ENCODE measurements at places on chromosomes 11 and 22. TPM values are rescaled to one million over a fixed set of nuclear protein-coding genes. Genes with fewer than 3 reads are reported as not detected.

DNA sequence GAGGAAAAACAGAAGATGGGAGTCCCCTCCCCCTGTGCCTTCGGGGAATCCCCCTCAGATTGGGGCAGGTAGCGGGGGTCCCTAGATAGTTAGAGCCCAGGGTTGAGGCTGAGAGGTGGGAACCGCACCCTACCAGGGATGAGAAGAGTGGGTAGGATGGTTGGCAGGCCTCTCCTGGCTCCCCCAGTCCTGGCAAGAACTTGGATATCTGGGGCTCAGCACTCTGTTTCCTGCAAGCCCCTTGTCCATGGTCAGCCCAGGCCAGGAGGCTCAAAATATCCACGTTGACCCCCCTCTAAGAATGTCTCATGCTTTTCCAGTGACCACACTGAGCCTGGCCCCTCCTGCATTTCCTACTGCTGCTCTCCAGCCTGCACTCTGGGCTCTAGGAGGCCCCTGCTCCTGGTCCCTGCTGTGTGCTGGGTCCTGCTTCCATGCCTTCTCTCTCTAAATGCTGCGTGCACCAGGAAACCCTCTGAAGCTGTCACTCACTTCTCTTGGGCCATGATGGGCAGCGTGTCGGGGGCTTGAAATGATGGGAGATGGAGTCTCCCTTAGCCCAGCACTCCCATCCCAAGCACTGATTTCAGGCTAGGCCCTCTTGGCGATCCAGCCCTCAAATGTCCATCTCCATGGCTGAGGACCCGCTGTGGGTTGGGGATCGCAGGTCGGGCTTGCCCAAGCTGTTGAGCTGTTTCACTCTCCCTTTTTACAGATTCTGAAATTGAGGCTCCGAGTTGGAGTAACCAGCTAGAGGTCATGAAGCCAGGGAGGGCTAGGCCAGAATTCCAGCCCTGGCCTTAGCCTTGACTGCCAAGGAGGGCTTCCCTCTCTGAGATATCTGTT is 2.0 kb downstream of the MAP3K11 start:
- no peak for DNase-seq
- no peak overlapping the region for H3K4me3 ChIP-seq
- no peak overlapping the region for H3K27ac ChIP-seq

Gene TUBA8
- total RNA-seq = 0.89 TPM

Gene PTPRCAP
- not detected for total RNA-seq

DNA sequence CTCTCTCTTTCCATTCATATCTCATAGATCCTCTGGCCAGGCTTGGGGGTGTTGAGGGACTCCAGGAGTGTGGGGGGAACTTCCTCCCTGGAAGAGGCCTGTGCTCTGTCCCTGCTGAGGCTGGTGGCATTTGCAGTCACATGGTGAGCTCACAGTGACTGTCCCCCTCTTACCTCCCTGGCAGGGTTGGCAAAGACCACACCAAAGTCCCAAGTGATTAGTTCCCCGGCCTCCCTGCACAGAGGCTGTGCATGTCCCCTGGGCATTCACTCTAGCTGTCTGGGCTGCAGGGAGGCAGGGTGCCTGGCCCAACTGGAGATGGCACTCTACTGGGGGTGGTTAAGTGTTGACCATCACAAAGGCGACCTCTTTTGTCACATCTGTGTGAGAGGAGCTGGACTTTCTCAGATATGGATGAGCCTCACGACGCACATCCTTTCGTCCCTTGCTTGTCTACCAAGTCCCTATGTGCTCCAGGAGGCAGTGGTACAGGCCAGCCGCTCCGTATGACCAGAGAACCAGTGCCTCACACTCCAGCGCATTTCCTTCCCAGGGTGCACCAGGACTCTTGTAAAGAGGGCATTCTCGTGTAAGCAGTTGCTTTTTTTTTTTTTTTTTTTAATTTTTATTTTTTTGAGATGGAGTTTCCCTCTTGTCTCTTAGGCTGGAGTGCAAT is 8.8 kb downstream of the TANGO2 start:
- no peak overlapping the region for H3K4me3 ChIP-seq
- no peaks in the 10 kb centered on the region for H3K4me1 ChIP-seq
- no peaks in the 10 kb centered on the region for H3K36me3 ChIP-seq
- no peaks in the 10 kb centered on the region for H3K27me3 ChIP-seq
- no peak for DNase-seq

Gene LARGE1
- total RNA-seq = 23.2 TPM

DNA sequence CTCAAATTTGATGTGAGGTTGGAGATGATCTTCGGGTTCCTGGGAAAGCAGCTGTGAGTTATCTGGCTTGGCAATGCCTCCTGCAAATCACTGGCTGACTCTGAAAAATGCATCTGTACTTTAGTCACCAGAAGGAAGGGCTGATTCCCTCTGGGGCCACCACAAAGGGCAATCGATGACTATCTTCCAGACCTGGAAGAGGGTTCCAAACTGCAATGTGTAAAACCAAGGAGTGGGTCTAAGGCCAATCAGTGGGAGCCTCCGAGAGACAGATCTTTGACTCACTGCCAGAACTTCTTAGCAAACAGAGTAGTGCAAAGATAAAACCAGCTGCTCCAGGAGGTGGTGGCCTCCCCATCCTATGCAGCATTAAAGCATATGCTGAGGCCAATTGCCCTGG is 29.1 kb upstream of the PAK1 start:
- DNase-seq = no peak
- no peaks in the 10 kb centered on the region for H3K36me3 ChIP-seq
- no peak overlapping the region for H3K27ac ChIP-seq
- H3K27me3 ChIP-seq = no peaks in the 10 kb centered on the region

- H3K4me3 ChIP-seq = no peak overlapping the region
- 0 out of 2 replicates have a peak, but pooled peaks cover 2% of the 10 kb centered on the region for H3K4me1 ChIP-seq
- no peak for DNase-seq
These were observed 473.4 kb downstream of the MN1 start for GRCh38 chr22:27327981-27328721.

- H3K27me3 ChIP-seq = no peaks in the 10 kb centered on the region
- no peak for DNase-seq
- no peak overlapping the region for H3K27ac ChIP-seq
- H3K36me3 ChIP-seq = no peaks in the 10 kb centered on the region
- no peak overlapping the region for H3K4me3 ChIP-seq
- H3K4me1 ChIP-seq = no peaks in the 10 kb centered on the region
These were observed 5.0 kb upstream of the APOL5 start for GRCh38 chr22:35712672-35713071.

GRCh38 chr22:25816522-25817059 is 74.6 kb downstream of the MYO18B start:
- no peak overlapping the region for H3K4me3 ChIP-seq
- H3K27ac ChIP-seq = no peak overlapping the region
- H3K36me3 ChIP-seq = peaks cover 65% of the 10 kb centered on the region
- H3K27me3 ChIP-seq = no peaks in the 10 kb centered on the region
- no peaks in the 10 kb centered on the region for H3K4me1 ChIP-seq
- DNase-seq = no peak

DNA sequence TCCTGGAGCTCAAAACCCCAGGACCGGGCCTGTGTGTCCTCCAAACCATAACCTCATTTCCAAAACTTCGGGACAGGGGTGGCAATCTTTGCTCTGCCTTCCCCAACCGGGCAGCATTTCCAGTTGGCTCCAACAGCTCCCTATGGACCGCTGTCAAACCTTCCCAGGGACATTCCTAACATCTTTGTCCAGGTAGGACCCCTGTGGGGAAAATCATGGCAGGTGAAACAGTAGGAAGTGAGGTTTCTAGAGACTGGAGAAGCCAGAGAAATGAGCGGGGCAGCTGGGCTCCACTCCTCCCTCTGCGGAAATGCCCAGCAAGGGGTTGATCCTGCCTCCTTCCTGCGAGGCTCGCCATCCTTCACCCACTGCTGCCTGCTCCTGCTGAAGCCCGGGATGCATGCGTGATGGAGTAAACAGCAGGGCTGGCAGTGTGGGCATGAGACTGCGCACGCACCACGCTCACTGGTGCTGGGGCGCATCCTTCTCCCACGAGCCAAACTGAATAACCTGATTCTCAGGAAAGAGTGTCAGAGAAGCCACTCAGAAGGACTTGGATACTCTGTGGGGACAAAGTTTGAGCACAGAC is 136.4 kb downstream of the BUD13 start:
- H3K4me1 ChIP-seq = no peaks in the 10 kb centered on the region
- H3K27ac ChIP-seq = no peak overlapping the region
- no peak for DNase-seq
- H3K27me3 ChIP-seq = no peaks in the 10 kb centered on the region
- H3K36me3 ChIP-seq = no peaks in the 10 kb centered on the region

Gene FOLR1
- 0.56 TPM for total RNA-seq

DNA sequence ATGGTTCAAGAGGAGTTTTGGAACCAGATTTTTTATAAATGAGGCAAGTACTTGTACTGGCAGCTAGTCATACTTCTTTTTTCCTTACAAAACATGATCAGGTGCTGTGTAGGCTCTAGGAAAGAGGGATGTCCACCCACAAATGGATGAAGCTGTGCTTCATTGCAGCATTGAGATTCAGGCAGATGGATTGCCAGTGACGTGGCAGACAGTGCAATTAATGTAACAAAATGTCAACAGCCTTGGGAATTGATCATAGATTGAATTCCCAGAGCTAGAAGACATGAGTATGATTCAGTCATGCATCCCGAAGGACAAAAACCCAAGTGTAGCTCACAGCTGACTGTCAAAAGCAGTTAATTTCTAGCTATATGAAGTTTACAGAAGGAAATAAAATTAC is 99.2 kb upstream of the RASSF10 start:
- no peak for DNase-seq
- peaks cover 20% of the 10 kb centered on the region for H3K36me3 ChIP-seq
- no peak overlapping the region for H3K27ac ChIP-seq
- no peaks in the 10 kb centered on the region for H3K4me1 ChIP-seq
- H3K27me3 ChIP-seq = no peaks in the 10 kb centered on the region
- no peak overlapping the region for H3K4me3 ChIP-seq

- no peaks in the 10 kb centered on the region for H3K27me3 ChIP-seq
- H3K27ac ChIP-seq = no peak overlapping the region
- no peaks in the 10 kb centered on the region for H3K36me3 ChIP-seq
- no peak overlapping the region for H3K4me3 ChIP-seq
- H3K4me1 ChIP-seq = peaks cover 8% of the 10 kb centered on the region
These were observed 14.9 kb downstream of the RASD2 start for GRCh38 chr22:35555483-35555890.

DNA sequence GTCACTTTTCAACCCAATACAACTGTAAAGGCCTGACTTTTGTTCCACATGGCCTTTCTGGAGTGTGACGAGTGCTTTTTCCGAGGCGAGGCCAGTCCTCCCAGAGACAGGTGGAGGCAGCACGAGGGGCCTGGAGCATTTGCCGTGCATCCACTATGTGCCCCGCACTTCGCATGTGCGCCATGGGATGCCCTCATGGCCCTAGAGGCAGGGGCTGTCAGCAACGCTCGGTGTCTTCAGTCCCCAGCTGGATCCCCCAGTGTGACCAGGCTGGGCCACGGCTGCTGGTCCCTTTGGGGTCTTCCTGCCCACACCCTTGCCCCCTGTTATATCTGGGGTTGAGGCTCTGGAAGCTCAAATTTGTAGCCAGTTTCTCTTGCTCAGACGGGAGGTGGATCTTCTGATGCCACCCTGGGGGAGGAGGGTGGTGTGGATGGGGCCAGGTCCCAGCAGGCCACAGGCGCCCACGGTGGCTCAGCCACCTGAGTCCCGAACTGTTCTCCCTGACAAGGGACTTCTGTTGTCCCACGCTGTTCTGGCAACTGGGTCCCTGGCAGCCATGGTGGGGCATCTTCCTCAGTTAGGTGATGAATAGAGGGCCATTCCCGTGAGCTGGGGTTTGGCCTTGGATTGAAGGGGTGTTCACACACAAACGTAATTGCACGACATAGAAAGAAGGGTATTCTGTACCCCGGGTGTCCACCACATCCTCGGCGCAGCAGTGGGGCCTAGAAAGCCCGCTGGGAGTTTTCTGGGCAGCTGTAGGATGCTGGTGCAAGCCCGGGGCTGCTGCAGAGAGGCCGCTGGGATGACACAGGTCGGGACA is 100.9 kb downstream of the CTTN start:
- H3K27me3 ChIP-seq = peaks cover 13% of the 10 kb centered on the region
- no peaks in the 10 kb centered on the region for H3K4me1 ChIP-seq
- no peaks in the 10 kb centered on the region for H3K36me3 ChIP-seq
- DNase-seq = no peak
- H3K27ac ChIP-seq = no peak overlapping the region

Gene GAB4
- not detected for total RNA-seq

Gene TESMIN
- total RNA-seq = not detected

DNA sequence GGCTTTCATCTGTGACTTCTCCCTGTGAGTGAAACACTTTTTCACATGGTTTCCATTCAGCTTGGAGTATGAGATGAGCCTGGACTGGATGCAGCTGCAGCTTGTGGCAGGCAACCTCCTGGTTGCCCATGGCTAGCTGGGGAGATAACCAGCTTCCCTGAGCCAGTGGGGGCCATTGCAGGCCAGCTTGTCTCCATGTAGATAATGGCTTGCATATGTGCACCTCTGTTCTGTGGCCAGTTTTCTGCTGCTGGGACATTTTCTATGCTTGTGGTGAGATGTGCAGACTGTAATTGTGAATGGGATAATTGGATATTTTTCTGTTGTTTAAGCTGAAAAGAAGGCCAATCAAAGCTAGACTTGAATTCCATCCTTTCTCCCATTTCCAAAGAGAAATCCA is 38.5 kb downstream of the INSC start:
- H3K27me3 ChIP-seq = 0 out of 2 replicates have a peak, but pooled peaks cover 3% of the 10 kb centered on the region
- no peak overlapping the region for H3K27ac ChIP-seq
- H3K4me1 ChIP-seq = no peaks in the 10 kb centered on the region

Gene VWCE
- 0.06 TPM for total RNA-seq

GRCh38 chr11:100824041-100824809 is 137.1 kb downstream of the ARHGAP42 start:
- no peak for DNase-seq
- H3K36me3 ChIP-seq = no peaks in the 10 kb centered on the region
- H3K4me1 ChIP-seq = peaks cover 22% of the 10 kb centered on the region
- H3K4me3 ChIP-seq = no peak overlapping the region

DNA sequence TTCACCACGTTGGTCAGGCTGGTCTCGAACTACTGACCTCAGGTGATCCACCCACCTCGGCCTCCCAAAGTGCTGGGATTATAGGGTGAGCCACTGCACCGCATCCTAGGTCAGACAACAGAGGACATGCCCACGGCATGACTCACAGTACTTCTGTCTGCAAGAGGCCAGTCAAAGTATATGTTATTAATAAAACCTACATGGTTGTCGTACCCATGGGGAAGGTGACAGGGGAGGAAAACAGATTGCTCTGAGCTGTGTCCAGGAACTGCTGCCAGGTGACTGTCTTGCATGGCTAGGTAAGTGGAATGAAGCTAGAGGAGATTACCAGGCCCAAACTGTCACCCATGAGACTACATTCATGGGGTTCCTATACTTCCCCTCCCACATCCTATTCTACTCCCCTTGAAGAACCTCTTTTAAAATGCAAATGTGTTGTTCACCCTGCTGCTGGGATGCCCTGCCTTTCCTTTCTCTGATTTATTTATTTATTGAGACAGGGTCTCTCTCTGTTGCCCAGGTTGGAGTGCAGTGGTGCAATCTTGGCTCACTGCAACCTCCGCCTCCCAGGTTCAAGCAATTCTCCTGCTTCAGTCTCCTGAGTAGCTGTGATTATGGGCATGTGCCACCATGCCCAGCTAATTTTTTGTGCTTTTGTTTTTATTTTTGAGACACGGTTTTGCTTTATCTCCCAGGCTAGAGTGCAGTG is 2.0 kb upstream of the NLRX1 start:
- no peaks in the 10 kb centered on the region for H3K27me3 ChIP-seq
- no peak overlapping the region for H3K4me3 ChIP-seq
- no peaks in the 10 kb centered on the region for H3K4me1 ChIP-seq
- H3K27ac ChIP-seq = no peak overlapping the region
